CD14-positive monocyte (primary cell): ENCODE measurements at places on chromosomes 3 and 15. TPM values are rescaled to one million over a fixed set of nuclear protein-coding genes. Genes with fewer than 3 reads are reported as not detected.

DNA sequence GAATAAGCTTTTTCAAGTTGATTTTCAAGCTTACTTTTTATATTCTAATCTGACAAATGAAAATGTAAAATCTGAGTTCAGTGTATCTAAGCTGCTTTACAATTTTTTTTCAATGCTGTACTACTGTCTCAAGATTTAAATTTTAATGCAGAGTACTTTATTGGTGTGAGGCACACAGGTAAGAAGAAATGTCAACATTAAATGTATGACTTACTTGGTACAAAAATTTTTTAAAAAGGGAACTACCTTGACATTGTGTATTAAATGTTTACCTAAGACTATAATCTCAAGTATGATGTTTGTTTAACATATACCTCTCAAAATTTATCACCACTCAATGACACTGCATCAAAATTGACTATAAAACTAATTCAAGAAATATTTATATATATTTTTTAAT is 62.7 kb downstream of the NECTIN3 start:
- no peak overlapping the region for H3K4me3 ChIP-seq
- H3K36me3 ChIP-seq = no peaks in the 10 kb centered on the region
- H3K27ac ChIP-seq = no peak overlapping the region
- H3K27me3 ChIP-seq = no peaks in the 10 kb centered on the region
- H3K4me1 ChIP-seq = no peaks in the 10 kb centered on the region

DNA sequence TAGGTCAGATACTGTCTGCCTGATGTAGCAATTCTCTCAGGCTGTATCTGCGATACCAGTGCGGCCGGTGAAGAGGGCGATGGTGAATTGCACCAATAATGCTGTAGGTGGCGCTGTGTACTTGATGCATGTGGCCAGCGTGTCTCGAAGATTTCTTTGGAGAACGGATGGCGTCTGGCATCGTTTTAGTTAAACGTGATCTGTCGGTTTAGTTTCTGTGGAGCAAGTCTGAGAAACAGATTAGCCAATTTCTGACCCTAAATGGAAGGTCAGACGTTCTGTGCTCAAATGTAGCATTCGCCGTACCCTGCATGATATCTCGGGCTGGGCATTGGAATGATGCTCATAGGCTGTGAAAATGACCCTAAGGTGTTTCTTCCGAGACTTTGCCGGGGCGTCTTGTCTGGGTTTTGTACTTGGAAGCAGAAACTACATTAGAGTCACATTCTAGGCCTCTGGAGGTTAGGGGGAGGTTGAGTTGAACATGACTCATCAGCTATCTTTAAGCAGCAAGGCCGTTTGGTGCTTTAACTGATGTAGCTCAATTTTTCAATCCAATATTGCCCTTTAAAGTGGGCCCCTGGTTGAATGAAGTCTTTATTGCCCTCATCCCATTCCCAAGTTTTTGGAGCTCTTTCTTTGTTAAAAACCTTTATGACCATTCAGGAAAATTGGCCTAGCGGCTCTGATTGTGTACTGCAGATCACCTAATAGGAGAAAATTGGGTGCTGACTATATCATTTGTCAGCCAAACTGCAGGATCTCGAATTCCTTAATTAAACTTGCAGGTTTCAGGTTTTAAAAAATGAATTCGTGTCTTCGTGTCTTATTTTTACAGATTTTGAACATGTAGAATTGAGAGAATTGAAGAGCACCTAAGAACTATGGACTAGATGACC is 80.0 kb downstream of the SQOR start:
- no peaks in the 10 kb centered on the region for H3K4me1 ChIP-seq
- H3K27me3 ChIP-seq = peaks cover 10% of the 10 kb centered on the region
- H3K27ac ChIP-seq = no peak overlapping the region
- no peaks in the 10 kb centered on the region for H3K36me3 ChIP-seq

The RNF7 gene
- 206 TPM for polyA plus RNA-seq

The ARPP19 gene
- polyA plus RNA-seq = 7.5 and 26.2 TPM in 2 replicates

The SNX33 gene
- 4.1 and 4.8 TPM in 2 replicates for polyA plus RNA-seq

The SLC28A1 gene
- not detected in 2 replicates for polyA plus RNA-seq

The ZNF80 gene
- polyA plus RNA-seq = not detected
